ENCODE measurements at places on chromosomes 1 and 21.

DNA sequence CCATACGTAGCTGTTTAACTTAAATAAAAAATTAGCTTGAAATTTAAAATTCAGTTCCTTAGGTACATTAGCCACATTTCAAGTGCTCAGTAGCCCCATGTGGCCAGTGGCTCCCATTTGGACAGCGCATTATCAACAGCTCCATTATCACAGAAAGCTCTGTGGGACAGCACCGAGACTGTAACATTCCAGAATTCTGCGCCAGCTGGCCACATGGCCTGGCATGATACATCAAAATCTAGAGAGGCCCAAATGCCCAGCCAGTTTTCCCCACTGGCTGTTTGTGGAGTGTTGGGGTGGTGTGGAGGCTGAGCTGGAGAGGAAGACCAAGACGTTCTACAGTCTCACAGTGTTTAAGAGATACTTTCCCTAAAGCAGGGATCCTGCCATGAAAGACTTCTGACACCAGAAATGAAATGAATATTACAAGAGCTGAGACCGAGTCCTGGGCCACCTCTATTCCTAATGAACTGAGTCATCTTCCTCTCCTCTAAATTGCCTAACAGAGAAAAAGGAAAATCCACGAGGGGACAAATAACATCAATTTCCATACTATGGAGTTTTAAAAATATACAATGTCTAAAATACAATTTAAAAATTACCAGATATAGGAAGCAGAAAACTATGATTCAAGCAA is 27.3 kb upstream of the ACTA1 start:
- no peak for DNase-seq

DNA sequence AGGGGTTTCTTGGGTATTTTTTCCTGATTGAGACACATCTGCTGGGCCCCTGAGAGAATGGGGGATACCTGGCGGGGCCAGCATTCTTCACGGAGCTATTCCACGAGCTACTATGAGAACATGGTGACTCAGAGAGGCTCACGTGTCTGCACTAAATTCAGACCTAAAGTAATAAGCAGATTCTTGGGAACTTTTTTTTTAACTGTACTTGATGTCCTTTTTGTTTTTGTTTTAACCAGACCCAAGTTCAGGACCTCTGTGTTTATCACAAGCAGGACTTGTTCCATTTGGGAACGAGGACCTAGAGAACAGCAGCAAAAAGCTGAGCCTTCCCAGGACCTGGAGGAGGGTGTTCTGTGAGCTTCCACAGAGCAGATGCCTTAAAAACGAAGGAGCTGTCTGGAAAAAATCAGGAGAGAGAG is 44.0 kb downstream of the EVA1C start:
- DNase-seq, result no peak

DNA sequence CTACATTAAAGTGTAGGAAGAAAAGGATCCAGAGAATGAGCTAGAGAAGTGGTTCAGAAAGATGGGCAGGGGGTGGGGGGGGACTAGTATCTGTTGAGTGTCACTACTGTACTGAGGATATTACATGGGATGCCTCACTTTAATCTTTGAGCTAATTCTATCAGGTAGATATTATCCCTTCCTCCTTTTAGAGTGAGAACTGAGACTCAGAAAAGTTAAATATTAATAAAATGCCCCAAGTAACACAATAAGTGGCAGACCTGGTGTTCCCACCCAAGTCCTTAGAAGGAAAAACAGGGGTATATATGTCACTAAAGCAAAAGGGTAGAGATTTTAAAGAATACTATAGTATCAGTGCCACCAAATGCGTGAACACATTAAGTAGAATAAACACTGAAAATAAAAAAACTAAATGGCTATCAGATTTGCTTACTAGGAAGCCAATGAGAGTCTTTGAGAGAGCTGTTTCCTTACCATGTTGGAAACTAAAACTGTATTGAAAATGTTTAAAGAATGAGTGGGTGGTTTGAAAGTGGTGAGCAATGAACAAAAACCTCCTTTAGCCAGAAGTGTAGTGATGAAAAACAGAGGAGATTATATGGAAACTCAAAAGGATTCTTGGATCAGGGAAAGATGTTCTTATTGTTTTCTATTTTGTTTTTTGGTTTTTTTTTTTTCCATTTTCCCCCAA is 230.8 kb downstream of the BARHL2 start:
- no peak for DNase-seq

DNA sequence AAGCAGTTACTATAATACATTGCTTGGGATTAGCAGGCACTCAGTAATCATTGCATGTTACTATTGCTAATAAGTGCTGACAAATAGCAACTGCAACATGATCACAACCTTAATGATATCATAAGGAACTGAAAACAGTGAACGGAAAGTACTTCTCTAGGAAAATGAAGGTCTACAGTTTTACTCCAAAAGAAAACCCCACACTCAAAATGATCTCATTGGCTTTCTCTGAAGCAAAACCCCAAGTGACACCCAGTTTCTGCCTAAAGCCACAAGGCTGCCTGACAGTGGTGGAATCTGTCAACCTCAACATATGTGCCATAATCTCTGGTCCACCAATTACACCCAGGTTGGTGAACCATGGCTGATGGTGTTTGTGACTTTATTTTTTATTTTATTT is 137.6 kb downstream of the PTGER3 start:
- no peak for DNase-seq

Data from non-pigmented ciliary epithelial cell (primary cell).